NCI-H187 (cell line): ENCODE measurements at places on chromosomes 7 and 10.
A peak's percentile ranks its signal among the peaks of the same experiment; 100 is the strongest.

DNA sequence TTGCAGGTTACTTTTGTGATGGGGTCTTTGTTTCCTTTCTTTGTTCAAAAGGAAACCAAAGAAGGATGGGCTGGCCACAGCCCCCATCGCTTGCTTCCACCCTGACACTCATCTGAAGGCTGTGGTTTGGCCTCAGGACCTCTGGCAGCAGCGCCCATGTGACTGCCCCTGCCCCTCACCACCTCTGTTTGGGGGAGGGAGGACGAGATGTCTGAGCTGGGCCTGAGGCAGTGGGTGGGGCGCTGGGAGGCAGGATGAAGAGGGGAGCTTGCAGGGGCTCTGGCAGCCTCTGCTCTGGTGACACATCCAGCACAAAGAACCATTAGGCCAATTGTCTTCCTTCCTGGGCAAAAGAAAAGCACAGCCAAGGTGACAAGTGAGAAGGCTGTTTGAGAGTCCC is 15.9 kb upstream of the CHST15 start:
- DNase-seq, result no peak

DNA sequence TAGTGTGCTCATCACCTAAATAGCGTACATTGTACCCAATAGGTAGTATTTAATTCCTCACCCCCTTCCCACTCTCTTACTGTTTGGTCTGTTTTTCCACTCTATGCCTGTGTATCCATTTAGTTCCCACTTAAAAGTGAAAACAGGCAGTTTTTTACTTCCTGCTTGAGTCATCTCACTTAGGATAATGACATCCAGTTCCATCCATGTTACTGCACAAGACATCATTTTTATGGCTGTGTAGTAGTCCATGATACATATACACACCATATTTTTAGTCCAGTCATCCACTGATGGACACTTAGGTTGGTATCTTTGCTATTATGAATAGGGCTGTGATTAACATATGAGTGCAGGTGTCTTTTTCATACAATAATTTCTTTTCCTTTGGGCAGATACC is 10.1 kb downstream of the STK17A start:
- no peak for DNase-seq

GRCh38 chr7:135510592-135511183 is 786 bp upstream of the CNOT4 start:
- DNase-seq, result no peak

GRCh38 chr7:33350577-33350976 is 221.2 kb downstream of the BBS9 start:
- DNase-seq, result no peak

- DNase-seq, result no peak
These were observed 16.7 kb downstream of the RAMP3 start for GRCh38 chr7:45174328-45174610.

- no peak for DNase-seq
These were observed 83.7 kb downstream of the MBL2 start for GRCh38 chr10:52688899-52689298.

DNA sequence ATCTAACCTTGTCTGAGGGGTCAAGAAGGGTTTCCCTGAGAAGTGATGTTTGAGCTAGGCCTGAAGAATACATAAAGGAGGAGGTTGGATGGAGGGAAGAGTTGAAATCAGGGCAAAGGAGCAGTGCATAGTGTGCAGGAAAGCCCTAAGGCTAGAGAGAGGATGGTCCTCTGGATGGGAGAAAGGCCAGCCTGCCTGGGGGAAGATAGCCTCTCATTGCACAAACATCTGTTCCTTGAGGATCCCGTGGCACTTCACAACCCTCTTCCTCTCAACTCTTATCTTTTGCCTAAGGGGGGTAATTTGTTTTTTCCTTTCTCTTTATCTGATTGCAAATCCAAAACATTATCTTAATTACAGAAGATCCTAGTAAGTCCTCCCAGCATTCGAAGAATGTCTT is 35.7 kb downstream of the STAMBPL1 start:
- no peak for DNase-seq

DNA sequence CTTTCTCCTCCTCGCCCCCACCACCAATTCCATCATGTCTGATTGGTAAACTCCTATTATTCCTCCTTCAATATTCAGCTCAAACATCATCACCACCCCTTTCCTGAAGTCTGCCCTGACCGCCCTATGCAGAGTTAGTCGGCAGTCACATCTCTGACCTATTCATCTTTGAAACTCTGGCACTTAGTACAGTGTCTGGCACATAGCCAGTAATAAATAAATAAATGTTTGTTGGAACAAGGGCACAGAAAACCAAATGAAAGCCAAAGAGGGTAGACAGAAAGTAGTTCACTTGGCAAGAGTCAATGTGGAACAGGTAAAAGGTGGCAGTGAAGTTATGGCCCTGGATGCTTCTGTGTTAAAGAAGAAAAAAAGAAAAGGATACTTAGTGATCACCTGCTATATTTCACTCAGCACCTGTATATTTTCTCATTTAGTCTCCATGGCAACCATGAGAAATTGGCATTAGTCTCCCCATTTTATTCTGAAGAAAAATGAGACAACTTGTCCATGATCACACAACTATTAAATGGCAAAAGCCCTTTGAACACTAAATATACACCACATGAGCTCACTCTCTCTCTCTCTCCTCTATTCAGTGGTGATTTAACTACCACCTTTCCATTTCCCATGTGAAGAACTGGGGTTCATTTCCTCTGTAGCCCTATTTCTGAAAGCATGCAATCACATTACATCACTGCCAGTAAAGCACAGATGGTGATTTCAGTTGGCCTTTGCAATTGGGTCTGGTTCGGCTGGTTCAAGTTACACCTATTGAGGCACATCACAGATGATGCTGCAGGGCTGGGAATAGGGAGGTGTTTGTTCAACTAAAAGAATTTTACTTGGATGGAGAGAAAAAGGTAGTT is 25.3 kb downstream of the CHCHD3 start:
- no peak for DNase-seq

DNA sequence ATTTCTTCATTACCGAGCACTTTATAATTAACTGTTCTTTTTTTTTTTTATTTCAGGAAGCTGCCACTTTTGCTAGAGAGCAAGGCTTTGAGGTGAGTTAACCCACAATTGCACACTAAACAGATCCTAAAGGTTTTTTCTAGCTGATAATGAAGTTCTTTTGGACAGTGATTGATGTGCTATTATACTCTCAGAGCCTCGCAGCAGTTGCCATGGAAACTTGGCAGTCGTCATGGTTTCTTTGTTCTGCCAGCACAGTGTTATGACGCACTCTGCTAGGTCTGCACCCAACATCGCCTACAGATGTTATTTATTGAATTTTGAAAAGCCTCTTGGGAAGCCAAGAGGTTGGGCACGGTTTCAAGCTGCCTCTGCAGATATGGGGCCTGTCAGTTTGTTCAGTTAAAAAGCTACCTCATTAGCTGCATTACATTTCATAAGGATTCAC is 237.2 kb upstream of the KAT6B start:
- peak; percentile 74 for DNase-seq

DNA sequence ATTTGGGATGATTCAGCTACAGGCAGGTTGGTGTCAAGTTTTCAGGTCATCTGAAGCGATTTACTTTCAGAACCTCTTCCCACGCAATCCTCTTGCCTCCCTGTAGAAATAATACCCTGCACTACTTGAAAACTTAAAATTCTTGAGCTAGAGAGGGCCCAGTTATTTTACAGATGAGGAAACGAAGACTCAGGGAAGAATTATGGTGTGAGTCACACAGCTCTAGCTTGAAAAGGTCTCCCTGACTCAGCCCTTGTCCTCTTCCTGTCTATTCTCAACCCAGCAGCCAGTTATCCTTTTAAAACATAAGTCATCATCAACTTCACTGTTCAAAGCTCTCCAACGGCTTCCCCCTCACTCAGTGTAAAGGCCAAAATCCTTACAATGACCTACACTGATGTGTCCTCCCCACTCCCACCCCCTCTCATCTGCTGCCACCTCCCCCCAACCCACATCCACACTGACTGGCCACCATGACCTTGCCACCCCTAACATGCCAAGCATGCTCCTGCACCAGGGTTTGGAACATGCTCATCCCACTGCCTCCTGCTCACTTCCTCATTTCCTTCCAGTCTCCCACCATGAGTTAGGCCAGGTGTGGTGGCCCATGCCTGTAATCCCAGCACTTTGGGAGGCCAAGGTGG is 3.4 kb downstream of the DNMBP start:
- no peak for DNase-seq

GRCh38 chr7:123573341-123573740 is 15.7 kb upstream of the NDUFA5 start:
- no peak for DNase-seq

DNA sequence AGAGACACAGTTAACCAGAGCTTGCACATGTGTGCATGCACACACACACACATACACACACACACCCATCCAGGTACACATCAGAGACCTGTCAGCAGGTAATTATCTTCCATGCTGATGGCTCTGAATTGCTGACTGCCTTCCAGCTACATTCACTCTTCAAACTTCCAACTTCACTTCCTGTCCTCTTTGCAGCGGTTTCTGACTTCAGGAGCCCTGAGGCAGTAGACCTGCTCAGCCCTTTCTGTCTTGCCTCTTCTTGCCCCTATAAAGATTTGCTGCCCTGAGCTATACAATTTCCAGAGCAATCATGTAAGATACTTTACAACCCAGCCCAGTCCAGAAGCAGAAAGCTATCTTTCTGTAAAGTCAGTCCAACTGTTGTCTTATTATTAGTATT is 310.2 kb downstream of the FGFR2 start:
- no peak for DNase-seq

DNA sequence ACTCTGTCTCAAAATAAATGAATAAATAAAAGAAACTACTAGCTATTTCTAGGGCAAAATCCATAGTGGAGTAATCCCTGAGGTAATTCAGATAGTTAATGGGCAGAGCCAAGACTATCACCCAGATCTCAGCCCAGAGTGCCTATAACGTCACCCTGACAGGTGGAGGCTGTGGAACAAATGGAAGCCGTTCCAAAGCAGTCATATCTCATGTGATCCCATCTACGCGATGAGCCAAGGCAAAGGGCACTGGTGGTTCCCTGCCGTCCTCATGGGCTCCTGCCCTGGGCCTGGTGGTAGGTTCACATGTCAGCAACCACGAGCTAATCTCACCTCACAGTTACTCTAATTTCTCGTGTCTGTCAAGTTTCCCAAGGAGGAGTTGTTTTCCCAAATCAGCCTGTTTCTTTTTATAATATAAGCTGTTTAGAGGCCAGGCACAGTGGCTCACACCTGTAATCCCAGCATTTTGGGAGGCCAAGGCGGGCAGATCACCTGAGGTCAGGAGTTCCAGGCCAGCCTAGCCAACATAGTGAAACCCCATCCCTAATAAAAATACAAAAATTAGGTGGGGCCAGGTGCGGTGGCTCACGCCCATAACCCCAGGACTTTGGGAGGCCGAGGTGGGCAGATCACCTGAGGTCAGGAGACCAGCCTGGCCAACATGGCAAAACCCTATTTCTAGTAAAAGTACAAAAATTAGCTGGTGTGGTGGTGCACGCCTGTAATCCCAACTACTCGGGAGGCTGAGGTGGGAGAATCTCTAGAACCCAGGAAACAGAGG is 22.5 kb upstream of the ASCC1 start:
- no peak for DNase-seq

DNA sequence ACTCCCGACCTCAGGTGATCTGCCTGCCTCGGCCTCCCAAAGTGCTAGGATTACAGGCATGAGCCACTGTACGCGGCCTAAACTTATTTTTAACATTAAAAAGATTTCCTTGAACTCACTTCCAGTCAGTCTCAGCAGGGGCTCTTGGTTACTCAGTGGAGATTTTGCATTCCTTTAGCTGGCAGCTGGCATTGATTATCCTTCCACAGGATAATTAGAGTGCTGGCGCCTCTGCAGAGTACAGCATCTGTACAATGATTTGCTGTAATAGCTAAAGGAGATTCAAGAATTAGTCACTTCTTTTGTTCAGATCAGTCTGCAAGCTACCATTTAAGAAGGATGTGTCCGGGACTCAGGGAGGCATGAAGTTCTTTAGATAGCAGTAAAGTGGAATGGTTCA is 125.0 kb upstream of the NPY start:
- DNase-seq, result no peak

GRCh38 chr7:43164757-43165156 is 52.3 kb downstream of the HECW1 start:
- DNase-seq, result no peak

DNA sequence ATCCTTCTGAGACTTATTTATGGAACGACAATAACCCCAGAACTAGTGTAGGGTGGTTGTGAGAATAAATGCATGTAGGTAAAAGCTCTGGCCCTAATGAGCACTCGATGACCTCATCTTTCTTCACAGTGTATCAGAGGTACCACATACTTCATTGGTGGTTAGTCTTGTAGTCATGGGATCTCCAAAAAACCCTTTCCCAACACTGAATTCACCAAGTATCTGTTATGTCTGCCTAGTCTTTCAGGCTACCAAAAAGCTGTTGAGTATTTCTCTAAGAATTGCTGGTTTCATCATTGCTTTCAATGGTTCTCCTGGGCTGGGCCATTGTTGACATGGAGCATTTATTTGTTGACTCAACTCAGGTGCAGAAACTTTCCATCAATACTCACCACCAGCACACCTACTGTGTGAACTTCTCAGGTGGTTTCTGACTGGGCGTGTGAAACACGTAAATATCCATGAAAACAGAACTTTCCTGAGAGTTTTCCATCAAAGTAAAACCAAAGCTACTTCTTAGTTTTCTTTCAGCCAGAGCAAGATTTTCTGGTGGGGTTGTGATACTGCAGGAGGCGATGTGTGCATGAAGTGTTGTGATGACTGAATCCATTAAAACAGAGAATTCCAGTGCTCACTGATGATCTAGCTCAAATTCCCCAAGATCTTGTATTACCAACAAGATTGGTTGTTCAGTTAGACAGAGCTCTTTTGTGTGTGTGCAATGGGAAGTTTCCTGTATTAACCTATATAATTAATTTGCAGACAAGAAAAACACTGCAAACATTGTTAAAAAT is 51.4 kb upstream of the SLC35B4 start:
- DNase-seq, result no peak

DNA sequence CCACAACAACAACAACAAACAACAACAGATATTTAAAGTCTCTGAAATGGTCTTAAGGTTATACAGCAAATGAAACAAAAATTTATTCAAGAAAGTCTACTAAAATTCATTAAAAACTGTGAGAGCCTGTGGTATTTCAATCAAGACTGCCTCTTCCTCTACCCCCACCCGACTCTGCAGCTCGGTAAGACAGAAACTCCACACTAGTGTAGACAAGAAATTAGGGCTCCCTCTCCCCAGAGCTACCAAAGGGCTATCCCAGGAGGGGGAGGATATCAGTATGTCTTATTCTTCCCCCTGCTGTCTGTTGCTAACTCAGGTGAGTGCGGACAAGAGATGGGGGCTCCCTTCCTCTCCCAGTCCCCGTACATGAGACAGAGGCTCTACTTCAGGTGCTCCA is 71.0 kb upstream of the TMEM140 start:
- DNase-seq, result no peak
